ENCODE measurements at places on chromosomes 1 and 21.

- DNase-seq, result no peak
Observed at GRCh38 chr1:31040038-31040437, 25.5 kb downstream of the PUM1 start.

DNA sequence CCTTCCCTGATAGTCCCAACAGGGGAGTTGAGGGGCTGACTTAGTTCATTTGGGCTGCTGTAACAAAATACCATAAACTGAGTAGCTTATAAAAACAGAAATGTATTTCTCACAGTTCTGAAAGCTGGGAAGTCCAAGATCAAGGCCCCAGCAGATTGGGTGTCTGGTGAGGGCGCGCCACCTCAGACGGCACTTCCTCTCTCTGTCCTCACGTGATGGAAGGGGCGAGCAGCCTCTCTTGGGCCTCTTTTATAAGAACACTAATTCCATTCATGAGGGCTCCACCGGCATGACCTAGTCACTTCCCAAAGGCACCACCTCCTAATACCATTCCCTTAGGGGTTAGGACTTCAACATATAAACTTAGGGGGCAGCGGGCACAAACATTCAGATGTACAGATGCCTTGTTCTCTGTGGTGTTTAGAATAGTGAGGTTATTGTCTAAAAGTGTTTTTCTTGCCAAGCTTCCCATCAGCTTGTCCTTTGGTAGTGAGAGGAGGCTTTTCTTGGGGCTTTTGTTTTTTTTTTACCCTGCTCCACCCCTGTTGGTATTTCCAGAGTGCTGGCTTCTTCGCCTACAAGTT is 20.3 kb downstream of the NIPAL3 start:
- no peak for DNase-seq

- no peak for DNase-seq
Observed at GRCh38 chr1:112779665-112780526, 64.8 kb upstream of the PPM1J start.

GRCh38 chr1:214349008-214349407 is 68.0 kb downstream of the SMYD2 start:
- DNase-seq, result no peak

- DNase-seq, result no peak
Observed at GRCh38 chr1:89360716-89361115, 3.1 kb upstream of the GBP6 start.

DNA sequence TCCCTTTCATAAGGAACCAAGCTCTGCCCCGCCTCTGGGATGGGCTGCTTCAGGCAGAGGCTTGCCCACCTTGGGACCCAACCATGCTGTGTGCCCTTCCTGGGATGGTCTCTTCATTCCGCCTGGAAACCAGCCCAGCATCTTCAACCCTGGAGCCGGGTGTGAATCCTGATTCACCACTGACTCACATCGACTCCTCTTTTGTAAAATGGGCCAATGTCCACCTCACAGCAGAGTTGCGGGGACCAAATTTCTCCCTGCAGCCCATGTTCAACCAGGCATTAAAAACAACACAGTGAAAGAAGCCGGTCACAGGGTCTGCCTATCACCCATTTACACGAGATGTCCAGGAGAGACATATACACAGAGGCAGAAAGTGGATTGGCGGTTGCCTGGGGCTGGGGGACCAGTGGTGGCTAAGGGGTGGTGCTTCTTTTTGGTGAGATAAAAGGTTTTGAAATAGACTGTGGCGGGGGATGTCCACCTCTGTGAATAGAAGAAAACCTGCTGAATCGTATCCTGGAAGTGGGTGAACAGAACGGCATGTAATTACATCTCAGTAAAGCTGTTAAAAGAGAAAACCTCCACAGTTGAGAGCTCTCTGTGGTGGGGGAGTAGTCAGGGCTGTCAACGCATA is 6.9 kb upstream of the GPR153 start:
- no peak for DNase-seq

DNA sequence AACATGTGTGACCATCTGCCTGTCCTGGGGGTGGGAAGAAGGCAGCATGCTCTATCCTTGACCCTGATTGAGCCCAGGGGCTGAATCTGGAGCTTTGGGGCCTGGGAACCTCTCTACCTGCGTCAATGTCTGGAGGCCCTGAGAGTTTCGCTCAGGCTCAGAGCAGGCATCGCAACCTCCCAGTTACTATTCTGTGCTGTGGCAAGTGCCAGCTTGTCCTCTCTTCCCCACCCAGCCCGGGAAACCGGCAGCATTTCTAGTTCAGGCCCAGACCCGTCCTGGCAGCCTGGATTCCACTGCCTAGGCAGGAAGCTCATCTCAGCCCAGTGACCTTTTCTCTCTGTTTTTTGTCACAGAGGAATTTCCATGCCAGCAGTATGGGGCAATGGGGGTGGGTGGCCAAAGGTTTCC is 10.0 kb upstream of the IRF6 start:
- DNase-seq, result no peak

- no peak for DNase-seq
Observed at GRCh38 chr1:231159202-231159962, 2.5 kb upstream of the TRIM67 start.

- no peak for DNase-seq
Observed at GRCh38 chr1:223455470-223455869, 62.3 kb downstream of the CCDC185 start.

- DNase-seq, result no peak
Observed at GRCh38 chr1:200845360-200845759, 27.4 kb upstream of the GPR25 start.

DNA sequence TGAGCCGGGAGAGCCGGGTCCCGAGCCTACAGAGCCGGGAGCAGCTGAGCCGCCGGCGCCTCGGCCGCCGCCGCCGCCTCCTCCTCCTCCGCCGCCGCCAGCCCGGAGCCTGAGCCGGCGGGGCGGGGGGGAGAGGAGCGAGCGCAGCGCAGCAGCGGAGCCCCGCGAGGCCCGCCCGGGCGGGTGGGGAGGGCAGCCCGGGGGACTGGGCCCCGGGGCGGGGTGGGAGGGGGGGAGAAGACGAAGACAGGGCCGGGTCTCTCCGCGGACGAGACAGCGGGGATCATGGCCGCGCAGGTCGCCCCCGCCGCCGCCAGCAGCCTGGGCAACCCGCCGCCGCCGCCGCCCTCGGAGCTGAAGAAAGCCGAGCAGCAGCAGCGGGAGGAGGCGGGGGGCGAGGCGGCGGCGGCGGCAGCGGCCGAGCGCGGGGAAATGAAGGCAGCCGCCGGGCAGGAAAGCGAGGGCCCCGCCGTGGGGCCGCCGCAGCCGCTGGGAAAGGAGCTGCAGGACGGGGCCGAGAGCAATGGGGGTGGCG is 371 bp downstream of the ARID1A start:
- DNase-seq, result no peak

DNA sequence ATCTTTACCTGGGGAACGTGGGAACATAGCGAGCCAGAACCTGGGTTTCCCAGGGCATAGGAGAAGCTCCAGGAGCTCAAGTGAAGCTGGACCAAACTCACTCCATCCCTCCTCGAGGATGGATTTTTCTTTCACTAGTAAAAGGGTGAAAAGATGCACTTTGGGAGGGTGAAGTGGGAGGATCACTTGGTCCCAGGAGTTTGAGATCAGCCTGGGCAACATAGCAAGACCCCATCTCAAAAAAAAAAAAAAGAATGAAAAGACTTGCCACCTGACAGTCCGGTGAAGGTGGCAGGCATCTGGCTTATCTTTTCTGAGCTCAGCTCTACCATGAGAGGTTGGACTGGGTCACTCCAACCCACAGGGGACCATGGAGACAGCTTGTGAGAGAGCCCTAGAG is 42.3 kb downstream of the CHAF1B start:
- DNase-seq, result no peak

DNA sequence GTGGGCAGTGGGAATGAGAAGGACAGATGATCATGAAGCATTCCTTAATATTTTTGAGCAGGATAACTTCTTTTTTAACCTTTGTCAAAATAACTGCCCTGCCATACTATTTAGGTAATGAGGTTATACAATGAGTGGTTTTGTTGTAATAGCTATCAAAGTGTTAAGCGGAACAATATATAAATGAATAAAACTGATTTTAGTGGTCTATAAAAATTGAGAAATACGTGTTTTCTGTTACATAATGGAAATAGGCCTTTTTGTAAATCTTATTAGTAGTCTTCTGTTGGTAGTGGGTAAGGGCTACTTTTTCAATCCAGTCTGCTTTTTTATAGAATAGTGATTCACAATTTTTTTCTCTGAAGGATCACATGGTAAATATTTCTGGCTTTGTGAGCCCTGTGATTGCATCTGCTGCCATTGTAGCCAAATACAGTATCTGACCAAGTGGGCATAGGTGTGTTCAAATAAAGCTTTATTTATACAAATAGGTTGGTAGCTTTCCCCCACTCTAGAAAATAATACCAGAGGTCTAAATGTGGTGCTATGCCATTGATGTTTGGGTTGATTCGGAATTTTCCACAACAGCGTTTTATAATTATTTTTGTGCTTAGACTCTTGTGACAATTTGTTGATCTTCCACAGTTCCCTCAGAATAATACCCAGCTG is 4.3 kb downstream of the NEK7 start:
- no peak for DNase-seq

DNA sequence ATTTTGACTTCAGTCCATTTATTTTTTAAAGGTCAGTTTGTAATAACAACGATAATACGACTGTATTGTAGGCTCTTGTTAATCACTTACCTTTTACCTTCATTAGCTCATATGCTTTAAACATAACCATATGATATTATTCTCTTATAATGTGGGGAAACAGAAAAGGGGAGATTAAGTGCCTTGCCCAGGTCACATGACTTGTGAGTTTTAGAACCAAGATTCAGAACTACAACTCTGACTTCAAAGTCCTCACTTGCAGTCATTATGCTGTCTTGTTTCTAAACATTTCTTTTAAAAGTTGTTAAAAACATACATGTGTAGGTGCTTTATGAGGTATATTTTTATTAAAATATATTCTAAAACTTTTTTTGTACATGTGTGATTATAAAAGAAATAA is 41.1 kb downstream of the SUCO start:
- no peak for DNase-seq

- DNase-seq, result no peak
Observed at GRCh38 chr1:51526248-51526647, 7.2 kb upstream of the EPS15 start.

DNA sequence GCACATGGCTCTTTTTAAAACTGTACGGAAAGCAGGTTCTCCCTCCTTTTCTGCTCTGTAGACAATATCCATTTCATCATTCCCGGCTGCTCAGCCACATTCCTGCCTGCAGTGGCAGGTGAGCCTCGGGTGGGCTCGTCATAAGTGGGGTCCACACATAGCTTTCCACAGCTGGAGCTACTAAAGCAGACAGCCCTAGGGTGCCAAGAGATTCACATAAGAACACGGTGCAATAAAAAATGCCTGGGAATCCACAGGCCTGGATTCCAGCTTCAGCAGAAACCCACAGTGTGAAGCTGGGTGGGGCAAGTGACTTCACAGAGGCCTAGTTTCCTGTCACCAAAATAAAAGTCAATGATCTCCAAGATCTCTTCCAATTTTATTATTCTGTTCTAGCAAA is 96.4 kb downstream of the MIS18A start:
- DNase-seq, result no peak

DNA sequence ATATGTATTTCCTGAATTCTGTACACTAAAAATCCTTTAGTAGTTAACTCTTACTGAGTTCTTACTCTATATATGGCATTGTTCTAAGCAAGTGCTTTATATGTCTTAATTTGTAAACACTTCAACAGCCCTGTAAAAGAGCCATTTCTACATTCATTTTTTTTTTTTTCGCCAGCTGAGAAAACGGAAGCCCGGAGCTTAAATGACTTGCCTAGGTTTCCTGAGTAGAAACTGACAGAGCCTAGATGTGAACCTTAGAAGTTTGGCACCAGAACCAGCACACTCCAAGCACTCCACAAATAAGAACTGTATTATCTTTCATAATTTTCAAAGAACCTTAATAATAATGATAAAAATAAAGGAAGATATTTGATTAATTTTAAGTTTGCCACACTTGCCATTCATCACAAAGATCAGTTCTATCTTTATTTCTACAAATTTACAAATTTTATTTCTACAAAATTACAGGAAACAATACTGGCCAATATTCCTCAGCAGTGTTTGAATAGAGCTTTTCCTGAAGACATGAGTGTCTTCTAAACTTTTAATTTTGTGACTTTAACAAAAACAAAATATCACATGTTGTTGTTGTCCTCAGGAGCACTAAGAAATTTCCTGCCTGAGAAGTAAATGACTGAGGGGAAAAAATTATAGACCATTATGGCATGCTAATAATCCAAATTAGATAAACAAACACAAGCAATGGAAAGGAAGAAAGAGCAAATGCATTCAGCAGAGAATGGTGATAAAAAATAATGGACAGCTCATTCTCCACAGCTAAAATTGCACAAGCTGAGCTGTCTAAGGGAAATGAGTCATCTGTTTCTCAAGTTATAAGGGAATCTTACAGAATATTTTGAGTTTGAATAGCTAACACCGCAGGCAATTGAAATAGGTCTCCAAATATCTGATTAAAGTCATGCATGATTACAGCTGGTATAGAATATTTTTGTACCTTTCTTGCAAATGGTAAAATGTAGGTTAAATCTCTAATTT is 71.2 kb downstream of the DPYD start:
- no peak for DNase-seq

GRCh38 chr1:61091455-61091854 is 9.1 kb downstream of the NFIA start:
- no peak for DNase-seq

GRCh38 chr1:15835205-15835740 is 12.2 kb upstream of the SPEN start:
- DNase-seq, result no peak

- DNase-seq, result no peak
Observed at GRCh38 chr1:171345536-171345935, 31.6 kb downstream of the FMO4 start.

DNA sequence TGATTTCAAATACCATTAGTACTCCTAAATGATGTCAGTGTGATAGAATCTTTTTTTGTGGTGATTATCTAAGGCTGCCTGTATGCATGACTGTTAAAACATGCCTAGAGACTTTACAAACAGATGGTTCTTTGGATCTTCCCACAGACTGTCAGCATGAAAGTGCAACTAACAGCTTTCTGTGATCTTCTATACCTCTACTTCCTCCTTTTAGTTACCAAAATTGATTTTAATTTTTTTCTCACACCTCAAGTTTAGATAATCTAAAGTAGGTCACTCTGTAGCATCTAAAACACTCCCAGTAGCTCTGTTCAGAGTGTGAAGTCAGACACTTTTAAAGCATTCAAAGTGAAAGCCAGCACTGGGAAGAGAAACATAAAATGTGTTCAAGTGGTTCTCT is 534.5 kb downstream of the PTPRC start:
- no peak for DNase-seq

- no peak for DNase-seq
Observed at GRCh38 chr1:83531521-83532309, 467.2 kb downstream of the TTLL7 start.

Measured in activated B cell treated with CpG ODN at 0.5 μM for 24 hours (primary cell).